Right lung (tissue), 10 donors: ENCODE measurements at places on chromosomes 4 and X. TPM values are rescaled to one million over a fixed set of nuclear protein-coding genes. Genes with fewer than 3 reads are reported as not detected.

TAF9B gene
- 38.9 TPM for polyA plus RNA-seq

BANK1 gene
- polyA plus RNA-seq, result 2.4 TPM

MAGEB1 gene
- not detected for polyA plus RNA-seq

NRK gene
- polyA plus RNA-seq, result 3.7 TPM

- DNase-seq, result no peak
Measured at GRCh38 chr4:37365888-37366287, 121.3 kb downstream of the NWD2 start.

DNA sequence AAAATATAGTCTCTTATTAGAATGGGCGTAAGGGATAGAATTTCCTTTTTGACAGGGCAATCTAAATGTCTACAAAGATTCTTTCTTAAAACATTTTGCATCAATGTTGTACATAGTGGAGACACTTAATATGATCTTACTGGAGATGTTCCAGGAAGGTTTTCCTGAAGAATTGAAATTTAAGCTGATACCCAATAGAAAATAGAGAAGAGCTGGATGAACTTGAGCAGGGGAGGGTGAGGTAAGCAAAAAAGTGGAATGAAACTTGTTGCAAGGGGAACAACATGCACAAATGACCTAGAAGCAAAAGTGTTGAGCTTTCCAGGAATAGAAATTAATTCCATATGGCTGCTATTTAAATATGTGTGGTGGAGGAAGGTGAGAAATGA is 19.7 kb downstream of the SLAIN2 start:
- DNase-seq, result no peak
